ENCODE measurements at places on chromosomes 1 and 21.
A peak's percentile ranks its signal among the peaks of the same experiment; 100 is the strongest.

DNA sequence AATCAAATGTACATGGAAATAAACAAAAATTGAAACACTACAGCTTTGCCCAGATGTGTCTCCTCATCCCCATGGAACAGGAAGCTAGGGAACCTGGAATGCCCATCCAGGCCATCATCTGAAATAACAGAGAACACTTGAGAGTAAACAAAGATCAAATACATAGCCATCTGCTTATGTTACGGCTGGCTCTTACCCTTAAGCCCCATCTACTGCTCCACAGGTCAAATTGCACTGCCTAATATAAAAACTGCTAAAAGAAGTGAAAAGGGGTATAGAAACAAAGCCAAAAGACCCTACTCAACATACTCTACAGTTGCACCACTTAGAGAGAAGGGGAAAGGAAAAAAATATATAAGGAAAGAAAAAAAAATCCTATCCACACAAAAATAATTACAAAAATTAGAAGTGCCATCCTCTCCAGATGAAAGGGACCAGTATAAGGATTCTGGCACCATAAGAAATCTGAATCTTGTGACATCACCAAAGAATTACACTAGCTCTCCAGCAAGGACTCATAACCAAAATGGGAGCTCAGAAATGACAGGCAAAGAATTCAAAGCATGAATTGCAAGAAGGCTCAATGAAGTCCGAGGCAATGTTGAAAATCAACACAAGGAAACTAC, 26.9 kb downstream of the OR6Y1 start:
- peak; percentile 47 for DNase-seq

- DNase-seq: no peak
Measured at GRCh38 chr1:109273570-109274288, 9.2 kb downstream of the PSRC1 start.

GRCh38 chr21:44354775-44355771, 1.7 kb downstream of the TRPM2 start:
- DNase-seq: peak; percentile 31

DNA sequence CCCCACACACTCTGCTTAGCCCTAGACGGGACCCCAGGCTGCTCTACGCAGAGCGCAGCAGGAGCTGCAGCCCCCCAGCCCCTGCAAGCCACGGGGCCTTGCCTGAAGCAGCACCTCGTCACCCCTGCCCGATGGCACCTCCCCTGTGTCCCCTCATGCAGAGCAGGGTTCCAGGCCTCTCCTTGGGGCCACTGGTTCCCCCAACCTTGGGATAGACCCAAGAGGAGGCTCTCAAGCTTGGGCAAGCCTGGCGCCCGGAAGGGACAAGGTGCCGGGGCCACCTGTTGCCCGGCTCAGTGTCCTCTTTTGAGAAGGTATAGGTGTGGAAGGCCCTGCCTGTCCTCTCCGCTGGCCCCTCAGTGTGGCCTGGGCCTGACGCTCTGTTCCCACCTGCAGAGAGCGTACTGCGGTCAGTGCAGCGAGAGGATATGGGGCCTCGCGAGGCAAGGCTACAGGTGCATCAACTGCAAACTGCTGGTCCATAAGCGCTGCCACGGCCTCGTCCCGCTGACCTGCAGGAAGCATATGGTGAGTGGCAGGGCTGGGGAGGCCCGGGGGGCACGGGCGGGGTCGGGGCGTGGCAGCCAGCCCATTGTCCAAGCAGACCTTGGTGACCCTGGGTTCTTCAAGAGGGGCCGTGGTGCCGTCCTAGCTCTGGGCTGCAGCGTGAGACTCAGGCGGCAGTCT, 50.6 kb downstream of the FAAP20 start:
- no peak for DNase-seq
